CD4-positive, CD25-positive, alpha-beta regulatory T cell (primary cell): ENCODE measurements at places on chromosomes 2 and 18.

DNA sequence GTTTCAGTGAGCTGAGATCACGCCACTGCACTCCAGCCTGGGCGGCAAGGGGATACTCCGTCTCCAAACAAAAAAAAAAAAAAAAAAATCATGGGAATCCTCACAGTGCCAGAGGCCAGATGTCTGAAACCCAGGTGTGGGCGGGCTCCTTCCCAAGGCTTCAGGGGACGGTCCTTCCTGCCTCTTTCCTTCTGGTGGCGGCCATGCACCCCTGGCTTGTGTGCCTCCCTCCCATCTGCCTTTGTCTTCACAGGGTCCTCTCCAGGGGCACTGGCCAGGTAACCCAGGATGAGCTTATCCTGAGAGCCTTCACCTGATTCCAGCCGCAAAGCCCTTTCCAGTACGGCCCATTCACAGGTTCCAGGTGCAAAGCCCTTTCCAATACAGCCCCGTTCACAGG lies 40.9 kb upstream of the GPC1 start:
- DNase-seq = no peak

GRCh38 chr2:46032161-46032813 lies 264.9 kb upstream of the EPAS1 start:
- DNase-seq = no peak

GRCh38 chr2:59899692-59900091 lies 653.8 kb downstream of the BCL11A start:
- no peak for DNase-seq

DNA sequence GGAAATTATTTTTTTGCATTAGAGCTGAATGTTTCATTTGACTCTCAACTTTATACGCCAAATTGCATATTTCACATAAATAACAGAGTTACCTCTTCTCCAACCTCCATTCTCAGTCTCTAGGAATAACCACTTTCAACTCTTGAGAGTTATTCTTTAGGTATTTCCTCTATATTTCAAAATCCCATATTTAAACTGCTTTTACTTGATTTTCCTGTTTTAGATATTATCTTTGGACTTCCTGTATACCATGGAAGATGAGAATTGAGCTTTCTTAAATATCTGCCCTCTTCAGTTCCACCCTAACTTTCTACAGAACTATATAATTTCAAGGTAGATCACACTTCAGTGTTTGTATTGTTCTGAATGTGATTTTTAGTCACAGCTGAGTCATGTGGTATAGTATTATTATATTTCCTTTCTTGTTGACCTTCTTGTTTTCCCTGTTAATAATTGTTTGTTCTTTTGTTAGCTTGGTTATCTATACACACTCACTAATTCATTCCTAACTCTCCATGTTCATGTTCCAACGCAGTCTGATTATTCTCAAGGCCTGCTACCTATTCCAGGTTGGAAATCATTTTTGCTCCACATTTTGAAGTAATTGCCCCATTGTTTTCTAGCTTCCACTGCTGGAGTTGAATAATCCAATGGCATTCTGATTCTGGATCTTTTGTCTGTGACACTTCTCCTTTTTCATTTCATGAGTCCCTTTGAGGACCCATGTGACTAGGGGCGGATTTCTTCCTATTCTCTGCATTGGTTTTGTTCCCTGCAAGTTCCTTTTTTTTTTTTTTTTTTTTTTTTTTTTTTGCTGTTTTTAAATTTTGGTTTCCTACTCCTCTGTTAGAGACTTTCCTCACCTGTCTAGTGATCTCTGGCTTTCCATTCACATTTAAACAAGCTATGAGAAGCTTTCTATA lies 156.8 kb upstream of the RBMS1 start:
- no peak for DNase-seq

GRCh38 chr18:63832470-63832869 lies 55.0 kb upstream of the SERPINB2 start:
- DNase-seq = no peak

- no peak for DNase-seq
These were observed 49.4 kb downstream of the ETAA1 start for GRCh38 chr2:67446491-67446911.

DNA sequence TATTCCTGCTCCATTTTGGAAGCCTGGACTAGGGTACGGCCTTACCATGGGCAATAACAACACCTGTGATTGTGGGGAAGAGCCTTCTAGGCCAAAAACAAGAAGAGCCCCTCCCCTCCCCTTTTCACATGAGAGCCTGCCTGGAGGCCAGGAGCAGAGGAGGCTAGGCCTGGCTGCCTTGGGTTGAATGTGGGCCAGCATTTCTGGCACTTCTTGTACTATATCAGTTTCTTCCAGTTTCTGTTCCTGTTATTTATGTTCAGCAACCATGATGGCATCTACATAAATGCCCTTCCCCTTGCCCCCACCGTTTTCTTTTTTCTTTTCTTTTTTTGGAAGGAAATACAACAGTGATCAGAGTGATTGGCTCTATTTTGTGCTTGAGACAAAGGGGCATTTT lies 58.4 kb downstream of the KCTD18 start:
- DNase-seq = no peak

DNA sequence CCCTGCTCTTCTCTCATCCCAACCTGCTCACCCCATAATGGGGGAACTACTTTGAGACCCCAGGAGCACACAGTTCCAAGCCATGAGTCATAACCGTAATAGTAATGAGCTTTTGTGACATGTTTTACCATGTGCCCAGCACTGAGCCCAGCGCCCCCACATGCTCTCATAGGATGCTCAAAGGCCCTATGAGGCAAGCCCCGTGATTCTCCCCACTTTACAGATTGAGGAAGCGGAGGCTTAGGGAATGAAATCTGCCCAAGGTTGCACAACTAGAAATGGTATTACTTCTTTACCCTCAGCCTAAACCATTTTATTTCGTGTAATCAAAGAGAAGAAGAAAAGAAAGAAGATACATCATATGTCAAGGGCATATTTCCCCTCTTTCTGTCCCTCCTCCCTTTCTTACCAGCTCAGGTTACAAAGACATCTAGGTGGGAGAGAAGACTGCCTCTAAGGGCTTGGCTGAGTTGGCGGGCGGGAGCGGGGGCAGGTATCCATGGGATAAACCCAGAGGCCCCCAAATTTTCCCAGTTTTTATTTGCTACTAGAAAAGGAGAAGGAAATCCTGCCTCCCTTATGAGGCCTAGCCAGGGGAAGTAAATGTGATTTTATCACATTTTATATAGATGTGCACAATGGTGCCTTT lies 24.2 kb downstream of the BCL11A start:
- no peak for DNase-seq

- DNase-seq = no peak
These were observed 11.7 kb upstream of the ACYP2 start for GRCh38 chr2:54103454-54104314.

- peak; percentile 6 for DNase-seq
These were observed 72.1 kb downstream of the PSMG2 start for GRCh38 chr18:12774982-12775381.

- no peak for DNase-seq
These were observed 254.6 kb upstream of the ATP5MC3 start for GRCh38 chr2:175436076-175436475.

GRCh38 chr2:212882626-212883025 lies 268.8 kb downstream of the IKZF2 start:
- peak; percentile 6 for DNase-seq

DNA sequence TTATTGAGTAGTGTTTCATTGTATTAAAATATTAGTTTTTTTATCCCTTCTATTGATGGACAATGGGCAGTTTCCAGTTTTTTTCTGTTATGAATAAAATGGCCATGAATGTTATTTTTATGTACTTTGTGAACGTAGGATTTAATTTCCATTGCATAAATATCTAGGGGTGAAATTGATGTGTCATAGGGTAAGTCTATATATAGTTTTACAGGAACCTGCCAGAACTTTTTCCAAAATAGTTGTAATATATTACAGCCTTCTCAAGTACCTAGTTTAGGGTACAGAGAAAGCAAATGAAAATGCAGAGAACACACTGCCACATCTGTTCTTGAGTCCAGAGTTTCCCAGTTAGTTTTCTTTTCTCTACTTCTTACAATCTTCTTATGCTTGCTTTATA lies 378.6 kb downstream of the MEIS1 start:
- no peak for DNase-seq

DNA sequence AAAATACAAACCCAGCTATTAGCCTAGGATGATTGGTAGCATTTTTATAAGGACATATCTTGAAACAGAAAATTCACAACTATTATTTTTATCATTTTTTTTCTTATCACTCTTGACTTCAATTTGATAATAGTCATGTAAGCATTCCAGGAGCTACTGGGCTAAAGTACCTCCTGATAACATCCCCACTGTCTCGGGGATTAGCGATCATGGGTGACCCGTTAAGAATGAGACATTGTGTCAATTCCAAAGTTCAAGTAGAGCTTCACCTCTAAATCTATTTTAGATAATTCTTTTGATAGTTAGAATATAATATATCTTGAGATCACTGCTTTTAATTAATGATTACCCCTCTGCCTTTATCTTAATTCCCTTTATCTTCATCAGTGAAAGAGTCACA lies 1204.5 kb upstream of the CHAC2 start:
- DNase-seq = no peak

DNA sequence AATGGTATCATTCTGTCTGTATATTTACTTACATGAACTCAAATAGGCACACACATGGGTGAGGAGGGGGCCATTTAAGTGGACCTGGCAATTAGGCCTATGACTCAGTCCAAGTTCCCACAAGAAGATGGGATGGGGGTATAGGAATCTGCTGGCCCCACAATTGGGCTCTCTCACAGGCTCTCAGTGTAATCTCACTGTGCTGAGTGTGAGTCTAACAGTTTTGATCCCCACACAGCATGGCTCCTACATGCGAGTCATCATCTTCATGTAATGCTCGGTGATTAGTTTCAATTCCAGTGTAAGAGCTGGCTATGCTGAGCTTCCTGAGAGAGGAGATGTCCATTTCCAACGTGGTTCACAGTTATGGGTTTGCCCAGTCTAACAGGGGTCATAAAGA lies 114.0 kb downstream of the GATA6 start:
- no peak for DNase-seq

DNA sequence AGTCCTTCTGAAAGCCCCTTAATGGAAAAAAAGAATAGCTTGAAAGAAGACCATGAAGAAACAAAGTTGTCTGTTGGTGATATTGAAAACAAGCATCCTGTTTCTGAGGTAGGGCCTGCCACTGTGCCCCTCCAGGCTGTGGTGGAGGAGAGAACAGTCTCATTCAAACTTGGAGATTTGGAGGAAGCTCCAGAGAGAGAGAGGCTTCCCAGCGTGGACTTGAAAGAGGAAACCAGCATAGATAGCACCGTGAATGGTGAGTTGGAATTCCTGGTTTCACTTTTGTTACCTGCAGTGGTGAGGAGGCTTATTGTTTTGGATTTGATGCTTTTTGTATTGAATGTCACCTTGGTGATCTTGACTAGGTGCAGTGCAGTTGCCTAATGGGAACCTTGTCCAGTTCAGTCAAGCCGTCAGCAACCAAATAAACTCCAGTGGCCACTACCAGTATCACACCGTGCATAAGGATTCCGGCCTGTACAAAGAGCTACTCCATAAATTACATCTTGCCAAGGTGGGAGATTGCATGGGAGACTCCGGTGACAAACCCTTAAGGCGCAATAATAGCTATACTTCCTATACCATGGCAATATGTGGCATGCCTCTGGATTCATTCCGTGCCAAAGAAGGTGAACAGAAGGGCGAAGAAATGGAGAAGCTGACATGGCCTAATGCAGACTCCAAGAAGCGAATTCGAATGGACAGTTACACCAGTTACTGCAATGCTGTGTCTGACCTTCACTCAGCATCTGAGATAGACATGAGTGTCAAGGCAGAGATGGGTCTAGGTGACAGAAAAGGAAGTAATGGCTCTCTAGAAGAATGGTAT lies 13.3 kb downstream of the SLC20A1 start:
- no peak for DNase-seq

GRCh38 chr2:121810959-121811853 lies 55.8 kb downstream of the TSN start:
- DNase-seq = no peak

- DNase-seq = peak; percentile 17
These were observed 30.4 kb upstream of the GMCL1 start for GRCh38 chr2:69798909-69799526.

- no peak for DNase-seq
These were observed 215.5 kb downstream of the NCKAP5 start for GRCh38 chr2:133352719-133353118.

- no peak for DNase-seq
These were observed 667.6 kb upstream of the SLC8A1 start for GRCh38 chr2:41119489-41119888.

GRCh38 chr18:30359521-30359920 lies 683.0 kb downstream of the DSC3 start:
- no peak for DNase-seq

DNA sequence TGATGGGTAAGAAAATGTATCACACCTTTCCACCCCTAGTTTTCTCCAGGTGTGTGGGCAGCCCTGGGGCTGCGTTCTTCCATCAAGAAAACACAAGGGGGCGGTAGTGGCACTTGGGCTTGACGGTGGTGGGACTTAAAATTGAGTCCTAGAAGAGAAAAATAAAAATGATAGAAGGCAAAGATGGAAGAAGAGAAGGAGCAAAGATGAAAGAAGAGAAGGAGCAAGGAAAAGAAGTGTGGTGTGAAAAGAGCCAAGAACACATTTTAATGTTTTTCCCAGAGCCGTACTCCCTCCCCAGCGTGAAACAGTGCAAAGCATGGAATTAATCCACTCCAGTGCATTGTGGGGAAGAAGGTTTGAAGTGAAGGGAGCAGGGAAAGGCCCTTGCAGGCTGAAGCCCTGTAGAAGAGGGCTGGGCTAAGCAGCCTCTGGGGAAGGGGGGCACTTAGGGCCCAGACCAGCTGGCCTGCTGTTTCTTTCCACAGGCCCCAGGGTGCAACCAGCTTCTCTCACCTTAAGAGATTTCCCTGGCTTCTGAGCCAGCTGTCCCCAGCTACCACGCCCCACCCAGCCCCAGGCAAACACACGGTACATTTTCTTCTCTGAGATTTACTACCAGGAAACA lies 256.8 kb downstream of the RNF152 start:
- peak; percentile 35 for DNase-seq

DNA sequence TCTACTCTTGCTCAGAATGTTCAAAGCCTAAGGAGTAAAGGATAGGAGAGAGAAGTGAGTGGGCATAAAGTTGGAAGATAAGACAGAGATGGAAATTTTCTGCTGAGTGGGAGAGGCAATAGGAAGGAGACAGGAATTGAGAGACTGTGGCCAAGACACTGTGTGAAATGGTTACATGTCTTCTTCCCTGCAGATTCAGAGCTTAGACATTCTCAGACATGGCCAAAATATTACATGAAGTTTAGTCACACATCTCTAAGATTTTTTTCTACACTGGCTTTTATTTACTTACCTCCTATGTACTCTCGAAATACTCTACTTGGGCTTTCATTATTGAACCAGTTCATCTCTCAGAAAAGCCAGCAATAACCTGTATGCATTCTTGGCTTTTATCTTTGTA lies 363.0 kb upstream of the FANCL start:
- no peak for DNase-seq

DNA sequence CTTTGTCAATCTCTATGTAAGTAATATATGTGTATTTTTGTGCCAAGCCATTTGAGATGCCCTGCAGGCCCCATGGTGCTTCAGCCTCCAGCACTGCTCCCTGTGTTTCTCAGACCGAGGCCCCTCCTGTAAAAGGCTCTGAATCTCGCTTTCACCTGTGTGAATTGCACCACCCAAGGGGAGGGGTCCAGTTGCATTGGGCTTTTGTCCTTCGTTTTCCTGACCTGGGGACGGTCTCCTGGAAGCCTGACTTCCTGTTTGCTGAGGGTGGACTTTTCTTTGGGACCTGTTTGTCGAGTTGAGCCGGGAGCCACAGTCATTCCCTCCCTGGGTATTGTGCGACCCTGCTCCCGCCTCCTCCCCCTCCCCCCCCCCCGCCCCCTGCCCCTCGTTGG lies 48.9 kb downstream of the AGAP1 start:
- DNase-seq = no peak
